ENCODE measurements at places on chromosomes 5 and 9.
A peak's percentile ranks its signal among the peaks of the same experiment; 100 is the strongest.

DNA sequence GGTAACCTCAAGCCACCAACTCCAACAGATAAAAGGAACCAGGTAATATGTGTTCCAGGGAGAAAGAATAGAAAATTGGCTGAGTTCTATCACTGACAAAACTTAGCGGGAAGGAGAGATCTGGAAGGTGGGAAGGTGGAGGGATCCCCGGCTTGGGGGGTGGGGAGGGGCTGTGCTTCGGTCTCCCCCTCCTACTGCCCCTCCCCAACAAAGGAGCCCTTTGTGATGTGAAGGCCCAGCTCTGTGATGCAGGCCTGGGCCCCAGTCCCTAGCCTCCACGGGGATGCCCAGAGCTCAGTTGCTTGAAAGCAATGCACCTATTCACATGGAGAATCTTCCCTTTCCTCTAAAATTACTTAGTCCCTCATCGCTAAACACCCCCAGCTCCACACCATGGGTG is 4.4 kb upstream of the ZNF484 start:
- DNase-seq = no peak

- no peak for DNase-seq
Measured at GRCh38 chr5:140556438-140556837, 835 bp downstream of the SRA1 start.

- DNase-seq = no peak
Measured at GRCh38 chr9:99073985-99074901, 30.7 kb upstream of the TGFBR1 start.

- no peak for DNase-seq
Measured at GRCh38 chr5:38931731-38932130, 85.9 kb downstream of the OSMR start.

DNA sequence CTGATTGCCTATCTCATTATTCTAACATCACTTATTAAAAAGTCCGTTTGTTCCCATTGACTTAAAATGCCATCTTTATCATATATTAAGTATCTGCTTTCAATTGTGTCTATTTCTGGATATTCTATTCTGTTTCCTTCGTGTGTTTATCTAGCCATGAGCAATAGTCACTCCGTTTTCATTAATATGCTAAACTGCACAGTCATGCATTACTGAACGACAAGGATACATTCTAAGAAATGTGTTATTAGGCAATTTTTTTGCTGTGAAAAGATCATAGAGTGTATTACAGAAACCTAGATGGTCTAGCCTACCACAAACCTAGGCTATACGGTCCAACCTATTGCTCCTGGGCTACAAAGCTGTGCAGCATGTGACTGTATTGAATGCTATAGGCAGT is 482.9 kb downstream of the IRX1 start:
- DNase-seq = no peak

GRCh38 chr5:43063721-43064171 is 23.6 kb upstream of the ANXA2R start:
- DNase-seq = no peak

- DNase-seq = no peak
Measured at GRCh38 chr9:117415358-117415914, 579 bp upstream of the ASTN2 start.

GRCh38 chr9:105328872-105329718 is 84.6 kb downstream of the SLC44A1 start:
- DNase-seq = no peak

GRCh38 chr5:5888284-5888683 is 465.8 kb downstream of the ICE1 start:
- no peak for DNase-seq

DNA sequence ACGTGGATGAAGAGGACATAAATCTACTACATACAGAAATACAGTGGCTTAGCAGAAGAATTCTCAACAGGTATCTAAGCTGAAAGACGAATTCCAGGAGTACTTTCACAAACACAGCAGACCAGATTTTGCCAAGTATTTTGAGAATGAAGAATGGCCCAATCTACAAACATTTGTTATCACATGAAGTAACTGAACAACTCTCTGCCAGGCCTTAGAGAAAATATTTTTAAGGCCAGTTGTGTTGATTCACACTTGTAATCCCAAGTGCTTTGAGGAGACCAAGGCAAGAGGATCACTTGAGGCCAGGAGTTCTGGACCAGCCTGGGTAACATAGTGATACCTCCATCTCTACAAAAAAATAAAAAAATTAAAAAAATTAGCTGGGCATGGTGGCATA is 14.3 kb downstream of the AGTPBP1 start:
- no peak for DNase-seq

DNA sequence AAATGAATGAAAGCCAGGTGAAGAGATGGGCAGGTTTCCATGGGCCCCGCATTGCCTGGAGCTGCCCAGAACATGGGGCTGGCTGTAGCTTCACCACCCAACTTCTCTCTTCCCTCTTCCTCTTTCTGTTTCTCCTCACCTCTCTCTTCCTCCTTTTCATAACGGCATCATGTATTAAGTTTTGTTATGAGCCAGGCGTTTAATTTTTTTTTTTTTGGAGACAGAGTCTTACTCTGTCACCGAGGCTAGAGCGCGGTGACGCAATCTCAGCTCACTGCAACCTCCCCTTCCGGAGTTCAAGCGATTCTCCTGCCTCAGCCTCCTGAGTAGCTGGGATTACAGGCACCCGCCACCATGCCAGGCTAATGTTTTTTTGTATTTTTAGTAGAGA is 13.0 kb upstream of the SPINK4 start:
- no peak for DNase-seq

DNA sequence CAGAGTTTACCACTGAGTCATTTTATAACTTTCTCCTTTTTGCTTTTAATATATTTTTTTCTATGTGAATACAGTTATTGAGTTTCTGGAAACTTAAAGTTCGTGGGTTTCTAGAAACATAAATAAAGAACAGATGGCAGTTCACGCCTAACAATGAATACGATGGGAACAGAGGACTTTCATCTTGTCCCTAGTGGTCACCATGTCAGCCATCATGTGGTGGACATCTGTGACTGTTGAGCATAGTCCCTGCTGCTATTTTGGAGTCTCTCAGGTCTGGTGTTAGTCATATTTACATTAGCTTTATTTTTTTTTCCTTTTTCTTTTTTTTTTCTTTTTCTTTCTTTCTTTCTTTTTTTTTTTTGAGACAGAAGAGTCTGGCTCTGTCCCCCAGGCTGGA is 85.3 kb downstream of the XRCC4 start:
- DNase-seq = no peak

- DNase-seq = no peak
Measured at GRCh38 chr5:14944996-14945395, 73.4 kb upstream of the ANKH start.

GRCh38 chr5:52989025-52989780 is at the start of gene ITGA2:
ITGA2 (plus strand) TSS chr5:52989352; CDS start chr5:52989469, 117 bp downstream.
- peak; percentile 82 for DNase-seq

DNA sequence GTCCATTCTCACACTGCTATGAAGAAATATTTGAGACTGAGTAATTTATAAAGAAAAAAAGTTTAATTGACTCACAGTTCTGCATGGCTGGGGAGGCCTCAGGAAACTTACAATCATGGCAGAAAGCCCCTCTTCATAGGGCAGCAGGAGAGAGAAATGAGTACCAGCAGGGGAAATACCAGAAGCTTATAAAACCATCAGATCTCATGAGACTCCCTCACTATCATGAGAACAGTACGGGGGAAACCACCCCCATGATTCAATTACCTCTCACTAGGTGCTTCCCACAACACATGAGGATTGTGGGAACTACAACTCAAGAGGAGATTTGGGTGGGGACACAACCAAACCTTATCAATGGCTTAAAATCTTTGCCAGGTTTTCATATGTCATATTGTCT is 20.3 kb upstream of the TENT4A start:
- no peak for DNase-seq

DNA sequence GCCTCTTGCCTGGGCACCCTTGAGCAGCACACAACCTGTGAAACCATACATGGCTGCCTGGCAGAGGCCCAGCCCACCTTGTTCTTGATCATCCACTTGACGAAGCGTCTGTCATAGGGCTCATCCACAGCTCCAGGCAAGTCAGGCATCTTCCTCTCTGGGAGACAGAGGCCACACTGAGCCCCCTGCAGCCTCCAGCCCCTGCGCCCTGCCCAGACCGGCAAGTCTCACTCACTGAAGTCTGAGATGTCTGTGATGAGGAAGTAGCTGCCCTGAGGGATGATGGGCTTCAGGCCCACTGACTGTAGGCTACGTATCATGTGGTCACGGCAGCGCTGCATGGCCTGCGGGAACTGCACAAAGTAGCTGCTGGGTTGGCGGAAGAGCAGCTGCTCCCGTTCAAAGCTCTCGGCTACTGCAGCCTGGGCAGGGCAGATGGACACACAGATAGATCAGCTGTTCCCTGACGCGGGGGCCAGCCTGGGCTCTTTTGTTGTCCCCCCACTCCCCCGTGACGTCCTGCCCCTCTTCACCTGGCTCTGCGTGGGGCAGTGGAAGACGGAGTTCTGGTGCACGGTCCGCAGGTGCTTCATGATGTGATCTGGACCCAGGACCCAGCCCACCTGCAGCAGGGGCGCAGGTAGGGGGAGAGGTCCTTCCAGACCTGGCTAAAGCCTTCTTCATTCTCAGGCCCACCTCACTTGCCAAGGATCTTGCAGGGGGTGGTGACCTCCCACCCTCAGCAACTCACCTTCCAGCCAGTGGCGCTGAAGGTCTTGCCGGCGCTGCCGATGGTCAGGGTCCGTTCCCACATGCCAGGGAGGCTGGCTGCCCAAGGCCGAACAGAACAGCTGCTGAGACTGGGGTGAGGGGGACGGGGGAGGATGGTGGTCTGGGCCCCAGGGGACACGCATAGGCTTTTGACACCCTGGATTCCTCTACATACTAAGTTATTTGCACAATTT is 5.9 kb upstream of the SPOUT1 start:
- no peak for DNase-seq

- no peak for DNase-seq
Measured at GRCh38 chr9:38318759-38319495, 73.6 kb upstream of the ALDH1B1 start.

GRCh38 chr9:114691046-114691955 is 9.3 kb upstream of the TEX48 start:
- peak; percentile 94 for DNase-seq

DNA sequence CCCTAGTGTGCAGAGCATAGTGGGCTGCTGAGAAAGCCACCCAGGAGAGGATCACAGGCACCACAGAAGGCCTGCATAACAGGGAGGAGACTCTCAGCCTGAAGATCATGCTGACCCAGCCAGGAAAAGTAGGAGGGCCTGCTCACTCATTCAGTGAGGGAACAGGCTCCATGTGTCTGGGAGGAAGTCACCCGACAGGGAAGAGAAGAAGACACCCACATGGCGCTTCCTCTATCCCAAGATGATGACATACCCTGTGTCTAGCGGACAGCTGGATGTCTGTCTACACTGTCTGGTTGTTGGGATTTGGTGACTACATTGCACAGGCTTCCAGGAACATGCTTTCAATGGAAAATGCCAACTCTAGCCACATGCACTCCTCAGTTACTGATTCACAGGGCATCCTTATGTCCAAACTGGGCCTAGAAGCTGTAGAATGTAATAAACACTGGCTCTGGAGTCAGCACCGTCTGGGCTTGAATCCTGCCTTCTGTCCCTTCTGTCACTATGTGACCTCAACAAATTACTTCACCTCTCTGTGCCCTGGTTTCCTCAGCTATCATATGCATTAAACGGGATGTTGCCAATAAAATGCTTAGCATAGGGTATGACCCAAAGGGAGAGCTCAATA is 47.6 kb downstream of the KLHL3 start:
- no peak for DNase-seq

DNA sequence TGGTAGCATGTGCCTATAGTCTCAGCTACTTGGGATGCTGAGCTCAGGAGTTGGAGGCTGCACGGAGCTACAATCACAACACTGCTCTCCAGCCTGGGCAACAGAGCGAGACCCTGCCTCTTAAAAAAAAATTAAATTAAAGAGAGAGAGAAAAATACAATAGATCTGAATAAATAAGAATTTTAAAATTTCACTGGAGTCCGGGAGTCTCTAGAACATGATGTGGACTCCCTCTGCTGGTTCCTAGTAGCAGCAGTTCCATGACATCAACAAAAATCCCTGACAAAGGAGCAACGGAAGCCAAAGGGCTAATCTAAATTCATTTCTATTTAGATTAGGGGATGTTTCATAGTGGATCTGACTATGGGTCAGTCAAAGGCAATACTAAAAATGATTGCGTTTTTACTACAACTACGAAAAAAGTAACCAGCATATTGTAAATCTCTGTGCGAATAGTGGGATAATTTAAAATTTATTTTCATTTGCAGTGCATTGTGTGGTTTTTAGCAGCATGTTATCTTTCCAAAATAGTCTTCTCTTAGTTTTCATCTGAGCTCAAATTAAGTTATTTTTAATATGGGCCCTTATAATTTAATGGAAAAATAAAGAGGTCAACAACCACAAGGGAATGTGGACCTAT is 6.7 kb downstream of the INIP start:
- no peak for DNase-seq

GRCh38 chr5:32443145-32443540 is 1.4 kb downstream of the ZFR start:
- DNase-seq = peak; percentile 58

DNA sequence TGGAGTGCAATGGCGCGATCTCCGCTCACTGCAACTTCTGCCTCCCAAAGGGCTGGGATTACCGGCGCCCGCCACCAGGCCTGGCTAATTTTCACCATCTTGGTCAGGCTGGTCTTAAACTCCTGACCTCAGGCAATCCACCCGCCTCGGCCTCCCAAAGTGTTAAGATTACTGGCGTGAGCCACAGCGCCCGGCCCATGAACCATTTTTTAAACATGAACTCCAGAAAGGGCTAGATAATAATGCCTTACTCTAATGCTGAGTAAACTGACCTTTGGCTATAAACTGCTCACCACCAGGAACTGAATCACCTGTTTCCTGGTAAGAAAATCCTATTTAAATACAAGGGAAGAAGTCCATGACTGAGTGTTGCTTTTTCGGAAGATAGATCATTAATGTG is 23.2 kb upstream of the DAB2 start:
- no peak for DNase-seq

GRCh38 chr5:85109616-85110015 is 724.9 kb upstream of the EDIL3 start:
- no peak for DNase-seq

- DNase-seq = no peak
Measured at GRCh38 chr5:78829811-78830527, 155.1 kb downstream of the ARSB start.

- DNase-seq = no peak
Measured at GRCh38 chr9:99601571-99602111, 220.0 kb upstream of the NR4A3 start.

GRCh38 chr5:141941307-141941706 is 16.7 kb downstream of the PCDH12 start:
- no peak for DNase-seq

All from SW 1271 (cell line).